ENCODE measurements at places on chromosomes 1 and 21.
A peak's percentile ranks its signal among the peaks of the same experiment; 100 is the strongest.

GRCh38 chr1:53257454-53258081 lies 19.2 kb upstream of the MAGOH start:
- no peak for DNase-seq

GRCh38 chr1:28073867-28074266 lies 14.5 kb downstream of the EYA3 start:
- DNase-seq: no peak

GRCh38 chr1:216587715-216588114 lies 135.5 kb downstream of the ESRRG start:
- no peak for DNase-seq

GRCh38 chr1:108826081-108826635 lies 30.7 kb downstream of the AKNAD1 start:
- no peak for DNase-seq

DNA sequence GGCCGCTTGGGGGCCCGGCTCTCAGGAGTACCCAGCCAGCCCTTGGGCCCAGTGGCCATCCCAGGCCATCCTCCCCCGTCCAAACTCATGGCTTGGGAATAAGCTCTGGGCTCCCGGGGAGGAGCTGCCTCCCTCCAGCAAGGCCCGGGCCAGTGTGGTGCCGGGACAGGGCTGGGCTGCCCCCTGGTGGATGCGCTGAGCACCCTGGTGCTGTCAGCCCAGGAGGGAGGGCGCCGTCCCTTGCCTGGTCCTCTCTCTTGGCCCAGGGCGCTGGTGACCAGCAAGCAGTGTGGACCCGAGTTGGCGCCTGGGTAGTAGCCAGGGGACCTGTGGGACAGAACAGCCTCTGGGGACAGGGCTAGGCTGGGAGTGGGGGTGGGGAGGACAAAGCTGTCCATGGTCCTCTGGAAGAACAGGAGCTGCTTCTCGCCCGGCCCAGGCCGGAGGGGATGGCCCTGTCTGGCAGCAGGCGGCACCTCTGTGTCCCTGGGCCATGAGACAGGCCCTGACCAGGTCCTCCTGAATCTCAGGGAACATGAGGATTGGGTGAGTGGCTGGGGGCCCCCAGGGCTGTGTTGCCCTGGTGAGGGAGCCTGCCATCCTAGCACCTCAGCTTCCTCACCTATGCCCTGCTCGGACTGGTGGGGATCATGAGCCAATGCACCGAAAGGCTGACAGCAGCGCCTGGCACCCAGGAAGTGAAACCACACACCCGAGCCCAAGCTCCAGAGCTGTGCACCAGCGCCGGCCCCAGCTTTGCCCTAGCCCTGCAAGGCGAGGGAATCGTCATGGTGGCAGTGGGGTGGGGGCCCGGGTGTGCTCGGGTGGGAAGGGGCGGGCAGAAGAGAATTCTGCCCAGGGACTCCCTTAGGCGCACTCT lies 9.4 kb downstream of the MORN1 start:
- DNase-seq: peak; percentile 99

GRCh38 chr1:23615423-23615822 lies 56.1 kb upstream of the ID3 start:
- no peak for DNase-seq

DNA sequence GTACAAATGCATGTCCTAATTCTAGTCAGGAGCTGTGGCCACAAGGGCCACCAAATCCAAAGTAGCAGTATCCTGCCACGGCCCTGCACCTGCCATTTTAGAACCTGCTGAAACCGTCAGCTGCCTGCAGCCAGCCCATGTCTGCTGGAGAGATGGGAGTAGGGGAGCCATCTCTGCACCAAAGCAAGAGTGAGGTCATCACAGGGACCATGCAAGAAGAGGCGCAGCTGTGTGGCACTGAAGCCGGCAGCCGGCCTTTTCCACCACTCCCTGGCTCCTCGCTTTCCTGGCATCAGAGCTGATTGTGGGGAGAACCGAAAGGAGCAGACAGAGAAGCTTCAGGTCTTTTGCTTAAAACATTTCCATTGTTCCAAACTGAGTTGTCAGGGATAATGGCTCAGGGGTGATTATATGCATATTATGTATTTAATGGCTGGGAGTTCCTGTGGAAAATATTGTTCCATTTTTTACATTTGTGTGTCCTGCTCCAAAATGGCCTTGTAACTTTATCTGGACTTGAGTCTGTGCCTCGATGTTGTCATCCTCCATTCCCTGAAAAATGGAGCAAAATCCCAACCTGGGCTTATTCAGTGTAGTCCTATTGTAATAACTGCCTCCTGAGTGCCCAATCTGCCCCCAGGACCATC lies 18.7 kb upstream of the NBL1 start:
- no peak for DNase-seq

- DNase-seq: no peak
These were observed at the start of gene TNFAIP8L2 for GRCh38 chr1:151156515-151156819. Gene TNFAIP8L2, plus strand, starts transcription at chr1:151156649. Its CDS starts 2,049 bp downstream, at chr1:151158698.

All from HuH-7 (cell line).